AG09319 (cell line): ENCODE measurements at places on chromosomes 7 and 10.

- no peak for DNase-seq
Observed at GRCh38 chr7:68065581-68065980, 1068.9 kb downstream of the TYW1 start.

- DNase-seq, result no peak
Observed at GRCh38 chr10:113179265-113179664, 229.2 kb downstream of the TCF7L2 start.

GRCh38 chr7:136845899-136846465 is 22.5 kb upstream of the CHRM2 start:
- DNase-seq, result no peak

DNA sequence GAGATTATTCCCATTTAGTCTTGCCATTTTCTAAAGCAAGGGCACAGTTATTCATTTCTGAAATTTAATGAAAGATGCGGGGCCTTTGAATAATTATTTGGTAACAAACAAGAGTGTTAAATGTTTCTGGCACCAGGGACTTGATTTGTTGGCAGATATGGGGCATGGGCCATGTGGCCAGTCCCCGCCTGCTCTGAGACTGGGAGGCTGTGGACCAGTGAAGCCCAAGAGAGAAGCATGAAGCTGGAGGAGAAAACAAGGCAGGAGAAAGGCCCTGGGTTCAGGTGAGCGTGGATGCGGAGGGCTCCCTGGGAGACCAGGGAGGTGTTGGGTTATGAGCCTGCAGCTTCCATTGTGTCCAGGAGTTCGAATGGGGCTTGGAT is 378.5 kb downstream of the TCERG1L start:
- no peak for DNase-seq

DNA sequence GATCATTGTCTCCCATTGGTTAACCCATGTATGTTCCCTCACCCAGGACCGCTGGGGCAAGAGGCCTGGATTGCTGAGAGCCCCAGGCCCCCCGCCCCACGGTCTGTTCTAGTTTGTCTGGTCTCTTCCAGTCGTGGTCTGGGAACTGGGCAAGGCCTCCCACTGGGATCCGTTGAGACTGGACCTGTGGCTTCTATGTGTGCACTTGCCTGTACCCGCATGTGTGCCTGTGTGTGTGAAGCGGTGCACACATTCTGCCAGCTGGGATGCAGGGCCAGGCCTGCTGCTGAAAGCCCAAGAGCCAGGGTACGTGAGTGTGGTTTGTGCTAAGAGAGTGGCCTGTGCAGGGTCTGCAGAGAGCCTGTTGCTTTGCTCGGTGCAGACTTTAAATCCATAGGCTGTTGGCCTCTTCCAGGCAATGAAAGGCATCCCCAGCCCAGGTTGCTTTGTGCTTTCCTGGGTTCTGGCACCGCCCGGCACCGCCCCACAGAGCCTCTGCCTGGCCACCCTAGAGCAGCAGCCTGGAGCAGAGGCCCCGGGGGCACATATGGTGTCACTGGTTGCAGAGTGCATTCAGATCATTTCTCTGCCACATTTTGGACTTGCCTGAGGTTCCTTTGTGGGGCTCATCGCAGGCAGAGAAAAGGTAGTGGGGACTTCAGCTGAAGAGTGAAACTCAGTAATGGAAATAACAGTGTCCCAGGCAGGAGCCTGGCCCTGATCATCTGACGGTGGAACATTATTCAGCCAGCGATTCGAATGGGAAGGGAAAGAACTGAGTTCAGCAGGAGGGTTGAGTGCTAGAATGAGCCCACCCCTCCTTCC is 215.5 kb downstream of the GLRX3 start:
- no peak for DNase-seq
